HepG2 (cell line): ENCODE measurements at places on chromosomes 5 and 9. TPM values are rescaled to one million over a fixed set of nuclear protein-coding genes. Genes with fewer than 3 reads are reported as not detected.

Gene PIP5K1B
- 15.8 and 20.9 TPM in 2 replicates for total RNA-seq

Gene SMIM27
- total RNA-seq = 13.3 and 17.9 TPM in 2 replicates

Gene PCDHGA6
- total RNA-seq = 0.13 and 0.33 TPM in 2 replicates

Gene CSF2
- total RNA-seq = not detected in 2 replicates

Gene S1PR3
- 0.02 and 0.04 TPM in 2 replicates for total RNA-seq

Gene MELK
- total RNA-seq = 50.4 and 59.1 TPM in 2 replicates

Gene CSF1R
- total RNA-seq = not detected in 2 replicates

Gene HAPLN1
- not detected in 2 replicates for total RNA-seq

DNA sequence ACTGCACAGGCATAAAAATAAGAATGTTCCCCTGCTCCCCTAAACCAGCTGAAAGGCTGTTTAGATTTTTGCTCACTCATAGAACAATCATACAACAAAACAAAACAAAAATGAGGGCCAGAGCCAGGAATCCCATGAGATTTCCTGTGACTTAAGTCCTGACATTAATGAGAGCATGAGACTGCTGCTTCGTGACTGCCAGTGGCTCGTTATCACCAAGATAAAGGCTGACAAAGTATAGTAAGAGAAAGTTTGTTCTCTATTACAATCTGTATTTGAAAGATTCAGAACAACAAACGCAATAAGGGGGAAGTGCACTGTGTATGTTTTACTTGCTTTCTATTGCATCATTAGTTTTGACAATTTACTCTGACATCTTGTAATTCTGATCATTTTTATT lies 837.1 kb upstream of the C9orf72 start:
- no peak for DNase-seq

DNA sequence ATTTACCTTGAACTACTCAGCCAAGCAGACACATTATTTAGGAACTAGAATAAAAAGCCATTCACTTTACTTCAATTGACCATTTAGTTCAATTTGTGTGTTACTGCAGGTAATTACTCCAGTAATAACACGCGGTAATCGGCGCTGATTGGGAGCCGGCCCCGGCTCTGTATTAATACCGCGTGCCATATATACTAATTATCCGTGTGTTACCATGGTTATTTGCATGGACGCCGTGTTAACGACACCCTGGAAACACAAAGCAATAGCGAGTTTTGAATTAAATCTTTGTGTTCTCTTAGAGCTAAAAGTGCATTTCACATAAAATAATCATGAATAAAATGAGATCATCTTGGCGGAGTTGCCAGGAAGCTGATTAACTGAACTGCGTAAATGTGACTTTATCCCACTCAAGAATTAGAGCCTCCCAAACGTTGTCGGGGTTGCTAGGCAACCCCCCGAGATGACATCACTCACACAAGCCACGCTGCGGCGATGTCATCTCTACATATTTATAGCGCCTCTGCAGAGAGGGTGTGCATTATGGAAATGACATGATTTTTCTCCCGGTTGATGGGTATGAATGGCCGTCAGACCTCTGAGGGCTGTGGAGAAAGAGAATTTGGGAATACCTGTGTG lies 41.4 kb upstream of the RNU6ATAC start:
- DNase-seq = no peak

- DNase-seq = no peak
Observed at GRCh38 chr5:142881784-142882126, 111.6 kb downstream of the ARHGAP26 start.

- DNase-seq = no peak
Observed at GRCh38 chr9:5110867-5111681, 74.4 kb downstream of the INSL6 start.

DNA sequence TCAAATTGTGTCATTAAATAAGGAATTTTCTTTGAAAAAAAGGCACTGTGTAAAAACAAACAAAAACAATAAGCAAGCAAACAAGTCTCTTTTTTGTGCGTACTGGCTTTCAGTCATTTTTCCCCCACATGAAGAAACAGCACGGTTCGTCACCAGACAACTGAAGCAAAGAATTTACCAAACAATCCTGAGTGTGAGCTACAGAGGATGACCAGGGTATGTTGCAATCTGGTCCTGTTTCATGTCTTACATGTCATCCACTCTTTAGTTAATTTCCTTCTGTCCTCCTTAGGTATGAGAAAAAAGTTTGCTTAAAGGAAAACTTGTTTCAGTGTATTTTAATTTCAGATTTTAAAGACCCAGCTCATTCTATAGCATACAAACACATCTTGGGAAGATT lies 1080.7 kb upstream of the NUDT12 start:
- DNase-seq = no peak

- no peak for DNase-seq
Observed at GRCh38 chr9:36832164-36832795, 201.8 kb downstream of the PAX5 start.

- peak; percentile 99 for DNase-seq
Observed at GRCh38 chr5:150307617-150308426, 5.1 kb upstream of the ARSI start.

- DNase-seq = no peak
Observed at GRCh38 chr5:113064806-113065205, 88.2 kb downstream of the DCP2 start.

DNA sequence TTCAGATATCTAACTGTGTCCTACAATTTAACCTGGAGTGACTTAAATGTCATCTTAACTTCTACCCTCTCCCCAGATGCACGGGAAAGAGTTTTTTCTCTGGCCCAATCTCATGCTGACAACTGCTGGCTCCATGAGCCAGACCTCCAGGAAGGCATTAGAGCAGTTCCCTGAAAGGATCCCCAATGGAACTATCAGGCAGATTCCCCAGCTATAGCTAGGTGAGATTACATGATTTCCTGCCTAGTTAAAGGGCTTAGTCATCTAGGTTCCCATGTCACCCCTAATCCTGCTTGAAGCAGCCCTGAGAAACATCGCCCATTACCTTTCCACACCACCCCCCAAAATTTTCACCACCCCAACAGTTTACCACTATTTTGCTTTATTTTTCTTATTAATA lies 373.5 kb upstream of the TRPC7 start:
- no peak for DNase-seq

DNA sequence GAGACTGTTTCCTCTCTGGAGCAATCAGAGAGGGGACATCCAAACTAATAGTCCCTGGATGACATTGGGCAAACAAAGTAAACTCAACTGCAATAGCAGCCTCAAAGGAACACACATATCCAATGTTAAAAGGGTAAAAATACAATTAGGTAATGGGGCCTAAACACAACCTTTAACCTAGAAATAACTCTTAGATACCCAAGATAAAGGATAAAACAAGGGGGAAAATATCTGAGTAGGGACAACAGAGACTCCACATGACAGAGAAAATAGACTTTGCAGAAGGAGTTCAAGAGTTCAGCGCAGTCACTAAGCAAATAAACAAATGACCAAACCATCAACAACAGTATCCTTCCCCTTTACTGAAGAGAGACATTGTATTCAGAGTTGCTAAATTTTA lies 149.3 kb downstream of the FBXO4 start:
- DNase-seq = peak; percentile 68

DNA sequence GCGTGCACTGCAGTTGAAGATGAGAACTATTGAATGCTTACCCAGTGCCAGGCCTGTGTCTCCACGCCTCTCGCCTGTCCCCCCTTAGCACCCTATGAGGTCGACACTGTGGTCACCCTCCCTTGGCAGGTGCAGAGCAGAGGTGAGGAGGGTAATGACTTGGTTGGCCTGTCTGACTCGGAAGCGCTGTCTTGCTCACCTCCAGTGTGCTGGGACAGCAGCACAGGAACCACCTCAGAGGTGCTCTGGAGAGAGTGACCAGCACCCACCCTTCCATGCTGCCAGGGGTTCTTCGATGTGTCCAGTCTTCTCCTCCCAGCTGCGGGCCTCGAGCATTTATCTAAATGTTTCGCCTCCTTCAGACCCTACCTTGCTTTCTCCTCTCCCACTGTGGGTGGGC lies 178.3 kb upstream of the IRX2 start:
- DNase-seq = no peak

DNA sequence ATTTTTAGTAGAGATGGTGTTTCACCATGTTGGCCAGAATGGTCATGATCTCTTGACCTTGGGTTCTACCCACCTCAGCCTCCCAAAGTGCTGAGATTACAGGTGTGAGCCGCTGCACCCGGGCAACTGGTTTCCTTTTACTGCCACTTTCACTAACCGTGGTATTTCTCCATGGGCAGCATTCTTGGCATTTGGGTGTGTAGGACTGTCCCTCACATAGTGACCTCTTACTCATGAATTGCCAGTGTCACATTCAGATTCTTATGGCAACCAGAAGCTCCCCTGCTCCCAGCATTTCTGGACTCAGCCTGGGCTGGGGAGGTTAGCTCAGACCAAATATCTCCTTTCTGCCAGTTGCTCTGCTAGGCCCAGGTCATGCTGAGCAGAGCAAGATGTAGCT lies 50.1 kb downstream of the FOXI1 start:
- no peak for DNase-seq

GRCh38 chr9:130104491-130105193 lies 50.9 kb downstream of the GPR107 start:
- DNase-seq = no peak

GRCh38 chr5:95296291-95296690 lies 11.4 kb upstream of the MCTP1 start:
- DNase-seq = no peak

DNA sequence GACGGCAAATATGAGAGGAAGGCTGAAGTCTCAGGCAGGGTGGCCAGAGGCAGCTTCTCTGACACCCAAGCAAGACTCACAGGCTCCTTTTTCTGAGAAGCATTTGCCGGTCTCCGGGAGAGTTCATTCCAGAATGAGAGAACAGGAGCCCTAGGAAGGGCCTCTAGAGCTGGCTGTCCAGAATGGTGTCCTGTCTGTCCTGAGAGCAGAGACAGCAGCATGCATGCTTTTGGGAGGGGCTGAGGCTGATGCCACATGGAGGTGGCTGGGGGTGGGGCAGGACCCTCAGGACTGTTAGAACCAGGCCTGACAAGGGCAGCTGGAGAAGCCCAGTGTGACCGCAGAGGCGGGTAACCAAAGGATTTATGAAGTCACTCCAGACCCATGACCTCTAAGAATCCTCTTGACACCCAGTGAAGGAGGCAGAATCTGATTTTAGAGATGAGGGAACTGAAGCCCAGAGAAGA lies 60.0 kb downstream of the SHB start:
- no peak for DNase-seq

GRCh38 chr9:94819161-94819687 lies 92.7 kb downstream of the AOPEP start:
- no peak for DNase-seq

GRCh38 chr5:50564558-50564957 lies 101.9 kb upstream of the PARP8 start:
- no peak for DNase-seq

- DNase-seq = no peak
Observed at GRCh38 chr5:109483395-109483971, 73.7 kb upstream of the PJA2 start.

DNA sequence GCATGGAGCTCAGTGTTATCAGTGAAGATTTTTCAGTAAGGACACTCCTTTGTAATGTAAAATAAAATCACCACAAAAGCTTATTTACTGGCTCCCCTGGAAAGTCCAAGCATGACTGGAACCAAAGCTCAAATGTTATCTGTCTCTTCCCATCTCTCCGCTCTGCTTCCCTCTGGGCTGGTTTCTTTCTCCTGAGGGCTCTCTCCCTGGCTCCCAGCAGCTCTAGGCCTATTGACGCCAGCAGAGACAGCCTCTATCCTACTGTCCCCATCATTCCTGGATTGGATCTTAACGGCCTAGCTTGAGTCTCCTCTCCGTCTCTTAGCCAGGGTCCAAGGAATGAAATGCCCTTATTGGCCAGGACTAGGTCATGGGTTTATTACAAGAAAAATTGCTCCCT lies 86.1 kb downstream of the TMEM167A start:
- no peak for DNase-seq

GRCh38 chr5:149260761-149261160 lies 10.9 kb upstream of the AFAP1L1 start:
- DNase-seq = no peak

GRCh38 chr5:40071870-40072269 lies 607.8 kb upstream of the PTGER4 start:
- no peak for DNase-seq

DNA sequence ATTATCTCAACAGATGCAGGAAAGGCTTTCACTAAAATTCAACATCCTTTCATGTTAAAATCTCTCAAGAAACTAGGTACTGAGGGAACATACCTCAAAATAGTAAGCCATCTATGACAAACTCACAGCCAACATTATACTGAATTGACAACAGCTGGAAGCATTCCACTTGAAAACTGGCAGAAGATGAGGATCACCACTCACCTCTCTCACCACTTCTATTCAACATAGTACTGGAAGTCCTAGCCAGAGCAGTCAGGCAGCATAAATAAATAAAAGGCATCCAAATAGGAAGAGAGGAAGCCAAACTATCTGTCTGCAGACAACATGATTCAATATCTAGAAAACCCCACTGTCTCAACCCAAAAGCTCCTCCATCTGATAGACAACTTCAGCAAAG lies 203.6 kb upstream of the GRAMD2B start:
- DNase-seq = no peak

GRCh38 chr5:2256691-2257280 lies 374.1 kb upstream of the IRX4 start:
- no peak for DNase-seq

- DNase-seq = no peak
Observed at GRCh38 chr9:130254747-130255630, 10.6 kb upstream of the HMCN2 start.

DNA sequence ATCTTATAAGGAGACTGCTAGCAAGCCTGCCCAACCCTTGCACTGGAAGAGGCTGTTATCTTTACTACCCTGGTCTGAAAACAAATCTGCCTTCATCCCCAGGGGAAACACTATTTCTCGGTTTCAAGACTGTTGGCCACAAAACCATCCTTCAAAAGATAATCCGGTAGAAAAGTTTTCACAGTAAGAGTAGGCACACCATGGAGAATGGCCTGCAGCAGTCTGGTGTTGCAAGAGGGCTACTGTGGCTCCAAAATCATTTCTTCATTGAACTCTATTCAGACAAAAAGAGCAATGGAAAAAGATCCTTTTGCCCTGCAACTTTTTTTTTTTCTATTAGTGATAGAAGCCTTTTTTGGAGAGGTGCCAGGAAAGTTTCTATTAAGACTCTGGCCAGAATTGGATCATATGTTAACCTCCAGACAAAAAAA lies 163.9 kb downstream of the ARHGEF28 start:
- DNase-seq = no peak

- DNase-seq = no peak
Observed at GRCh38 chr9:24672336-24672735, 126.6 kb upstream of the IZUMO3 start.

GRCh38 chr9:38720083-38720745 lies at the start of gene FAM240B:
TSS of gene FAM240B (minus strand) at chr9:38720133. CDS start at chr9:38703999, 16,134 bp downstream.
- no peak for DNase-seq

GRCh38 chr9:136542241-136543040 lies 3.4 kb downstream of the NOTCH1 start:
- DNase-seq = no peak

DNA sequence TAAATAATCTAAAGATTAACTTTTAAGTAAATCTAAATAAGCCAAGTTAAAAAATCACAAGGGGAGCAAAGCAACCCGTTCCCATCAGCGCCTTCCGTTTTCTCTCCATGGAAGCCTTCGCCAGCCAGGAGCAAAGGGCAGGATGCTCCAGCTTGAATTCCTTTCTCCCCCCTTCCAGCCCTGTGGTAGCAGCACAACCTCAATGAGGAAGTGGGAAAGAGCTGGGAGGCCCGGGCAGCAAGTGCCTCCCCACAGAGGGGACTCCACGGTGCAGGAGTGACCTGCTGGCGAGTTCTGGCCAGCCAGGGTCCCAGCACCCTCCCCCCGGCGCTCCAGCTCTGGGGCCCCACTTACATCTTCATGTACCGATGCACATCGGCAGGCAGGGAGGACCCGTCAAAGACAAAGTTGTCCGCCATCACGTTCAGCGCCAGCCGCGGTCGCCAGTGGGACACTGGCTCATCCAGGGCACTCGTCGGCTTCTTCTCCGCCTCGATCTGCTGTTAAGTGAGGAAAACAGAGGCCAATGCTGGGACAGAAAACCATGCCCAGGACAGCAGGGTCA lies 6.3 kb downstream of the CLPTM1L start:
- no peak for DNase-seq
